ENCODE measurements at places on chromosomes 7 and 10.

GRCh38 chr10:3950676-3951275, 165.8 kb upstream of the KLF6 start:
- DNase-seq, result no peak

DNA sequence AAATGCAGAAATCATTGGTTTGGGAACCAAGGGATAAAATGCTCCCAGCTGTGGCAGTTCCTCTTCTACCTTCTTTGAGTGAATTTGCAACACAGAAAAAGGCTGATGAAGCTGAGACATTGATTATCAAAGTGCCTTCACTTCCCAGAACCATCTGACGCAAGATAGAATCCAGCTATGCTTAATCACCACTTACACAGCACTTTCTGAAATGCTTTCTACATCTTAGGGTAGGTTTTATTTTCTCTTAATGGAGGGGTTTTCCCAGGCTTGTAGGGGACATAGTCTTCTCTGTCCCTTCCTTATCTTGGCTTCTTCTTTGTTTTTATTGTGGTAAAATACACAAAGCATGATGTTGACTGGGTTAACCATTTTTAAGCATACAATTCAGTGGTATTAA, 332.6 kb upstream of the ZNF32 start:
- DNase-seq, result no peak

DNA sequence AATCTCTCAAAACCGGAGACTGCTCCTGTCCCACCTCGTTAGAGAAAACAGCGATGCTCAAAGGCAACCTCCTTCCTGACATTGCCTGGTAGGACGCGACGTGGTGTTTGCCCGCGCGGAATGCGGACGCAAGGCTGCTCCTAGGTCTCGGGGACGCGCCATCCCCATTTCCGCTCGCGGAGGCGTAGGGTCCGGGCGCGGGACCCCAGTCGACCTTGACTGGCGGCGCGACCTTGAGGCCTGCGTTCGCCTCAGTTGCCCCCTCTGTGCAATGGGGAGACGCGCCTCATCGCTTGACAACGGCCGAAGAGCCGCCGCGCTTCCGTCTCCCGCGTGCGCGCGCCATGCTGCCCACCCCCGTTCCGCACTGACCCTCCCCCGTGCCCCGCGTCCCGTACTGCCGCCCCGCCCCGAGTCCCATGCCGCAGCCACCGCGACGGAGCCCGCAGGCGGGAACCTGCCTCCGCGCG, 412 bp upstream of the PPIA start:
- no peak for DNase-seq

DNA sequence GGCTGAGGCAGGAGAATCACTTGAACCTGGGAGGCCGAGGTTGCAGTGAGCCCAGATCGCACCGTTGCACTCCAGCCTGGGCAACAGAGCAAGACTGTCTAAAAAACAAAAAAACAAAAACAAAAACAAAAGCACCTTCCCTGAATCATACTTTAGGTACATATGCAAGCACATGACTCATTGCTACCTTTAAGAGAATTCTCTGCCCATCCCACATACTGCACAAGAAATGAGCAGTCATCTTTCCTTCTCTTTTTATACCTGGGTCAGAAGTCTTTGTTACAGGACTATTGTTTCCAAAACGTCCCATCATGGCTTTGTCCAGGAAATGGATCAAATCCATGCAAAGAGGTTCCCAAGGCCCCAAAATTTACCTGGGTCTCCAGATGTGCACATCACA, 21.5 kb upstream of the AKR1B10 start:
- DNase-seq, result no peak

DNA sequence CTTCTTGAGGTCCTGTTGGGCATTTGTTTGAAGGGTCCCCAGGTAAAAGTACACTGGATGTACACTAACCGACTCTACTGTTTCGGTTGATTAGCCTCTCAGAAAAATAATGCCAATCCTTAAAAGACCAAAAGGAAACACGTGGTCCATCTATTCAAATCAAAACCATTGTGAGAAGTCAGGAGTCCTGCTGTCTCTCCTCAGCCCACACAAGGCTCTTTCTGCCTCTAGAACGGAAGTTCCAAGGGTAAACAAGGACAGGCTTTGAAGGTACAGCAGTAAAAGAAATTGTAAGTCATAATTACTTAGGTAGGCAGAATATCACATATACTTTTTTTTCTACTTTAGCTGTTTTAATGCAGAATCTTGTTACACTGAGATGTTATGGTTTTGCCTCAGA, 71.7 kb upstream of the TPK1 start:
- DNase-seq, result peak; percentile 38

DNA sequence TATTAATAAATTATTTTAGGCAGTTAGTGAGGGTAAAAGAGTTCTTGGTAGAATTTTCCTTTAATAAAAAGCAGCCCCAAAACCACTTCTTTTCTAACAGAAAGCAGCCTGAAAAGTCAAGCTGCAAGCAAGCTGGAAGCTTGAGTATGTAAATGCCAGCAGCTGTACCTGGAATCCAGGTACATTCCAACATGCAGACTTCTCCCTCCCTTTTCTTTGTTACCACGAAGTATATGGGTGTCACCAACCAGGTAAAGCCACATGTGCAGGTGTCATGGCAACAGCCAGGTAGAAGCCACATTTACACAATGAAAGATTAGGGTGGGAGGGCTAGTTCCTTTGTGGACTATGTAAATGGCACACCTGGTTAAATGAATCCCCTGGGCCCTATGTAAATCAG, 114.6 kb downstream of the EPC1 start:
- DNase-seq, result no peak

DNA sequence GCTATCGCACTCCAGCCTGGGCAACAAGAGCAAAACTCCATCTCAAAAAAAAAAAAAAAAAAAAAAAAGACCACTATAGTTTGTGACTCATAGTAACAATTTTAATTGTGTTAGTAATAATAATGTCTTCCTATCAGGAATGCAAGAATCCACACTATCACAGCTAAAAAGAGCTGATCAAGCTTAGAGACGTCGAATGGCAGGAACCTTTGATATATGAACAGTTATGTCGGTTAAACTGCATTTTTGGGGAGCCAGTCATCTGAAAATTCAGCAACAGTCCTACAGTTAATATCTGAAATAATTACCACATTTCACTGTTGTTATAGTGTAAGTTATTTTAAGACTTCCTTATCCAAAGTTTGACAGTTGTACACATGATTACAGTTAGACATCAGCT, 8.8 kb downstream of the PHYH start:
- DNase-seq, result no peak

- DNase-seq, result no peak
Observed at GRCh38 chr10:91642831-91643692, 10.2 kb upstream of the PPP1R3C start.

- DNase-seq, result no peak
Observed at GRCh38 chr7:72307566-72307965, 104.6 kb downstream of the CALN1 start.

DNA sequence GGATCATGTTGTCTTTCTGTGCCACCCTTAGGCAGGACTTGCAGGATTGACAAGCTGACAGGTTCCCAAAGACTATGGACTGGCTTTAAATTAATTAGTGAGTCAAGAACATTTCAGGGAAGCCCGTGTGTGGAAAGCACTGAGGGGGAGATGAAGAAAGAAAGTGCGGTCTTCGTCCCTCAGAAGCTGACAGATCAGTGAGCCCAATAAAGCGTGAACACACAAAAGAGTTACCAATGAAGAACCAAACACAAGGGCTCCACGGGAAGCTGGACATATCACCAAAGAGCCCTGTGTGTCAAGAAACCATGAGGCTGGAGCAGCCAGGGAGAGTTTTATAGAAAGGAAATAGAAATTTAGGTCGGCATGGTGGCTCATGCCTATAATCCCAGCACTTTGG, 725.8 kb downstream of the PARD3 start:
- no peak for DNase-seq

- no peak for DNase-seq
Observed at GRCh38 chr10:115918812-115919211, 354.2 kb downstream of the GFRA1 start.

- DNase-seq, result no peak
Observed at GRCh38 chr10:96374004-96374403, 15.2 kb upstream of the OPALIN start.

- no peak for DNase-seq
Observed at GRCh38 chr10:128186959-128187787, 61.0 kb upstream of the MKI67 start.

GRCh38 chr7:130890176-130891020, 156.4 kb upstream of the KLF14 start:
- no peak for DNase-seq

DNA sequence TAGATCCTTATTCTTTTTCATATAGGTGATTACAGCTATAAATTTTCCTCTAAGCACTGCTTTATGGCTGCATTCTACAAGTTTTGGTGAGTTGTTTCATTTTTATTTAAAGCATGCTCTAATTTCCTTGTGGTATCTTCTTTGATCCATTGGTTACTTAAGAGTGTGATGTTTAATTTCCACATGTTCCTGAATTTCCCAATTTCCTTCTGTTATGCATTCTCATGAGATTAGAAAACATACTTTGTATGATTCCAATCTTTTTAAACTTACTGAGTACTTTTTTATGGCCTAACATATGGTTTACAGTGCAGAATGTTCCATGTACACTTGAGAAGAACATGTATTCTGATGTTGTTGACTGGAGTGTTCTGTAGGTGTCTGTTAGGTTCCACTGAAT, 53.4 kb downstream of the MYL10 start:
- DNase-seq, result no peak

DNA sequence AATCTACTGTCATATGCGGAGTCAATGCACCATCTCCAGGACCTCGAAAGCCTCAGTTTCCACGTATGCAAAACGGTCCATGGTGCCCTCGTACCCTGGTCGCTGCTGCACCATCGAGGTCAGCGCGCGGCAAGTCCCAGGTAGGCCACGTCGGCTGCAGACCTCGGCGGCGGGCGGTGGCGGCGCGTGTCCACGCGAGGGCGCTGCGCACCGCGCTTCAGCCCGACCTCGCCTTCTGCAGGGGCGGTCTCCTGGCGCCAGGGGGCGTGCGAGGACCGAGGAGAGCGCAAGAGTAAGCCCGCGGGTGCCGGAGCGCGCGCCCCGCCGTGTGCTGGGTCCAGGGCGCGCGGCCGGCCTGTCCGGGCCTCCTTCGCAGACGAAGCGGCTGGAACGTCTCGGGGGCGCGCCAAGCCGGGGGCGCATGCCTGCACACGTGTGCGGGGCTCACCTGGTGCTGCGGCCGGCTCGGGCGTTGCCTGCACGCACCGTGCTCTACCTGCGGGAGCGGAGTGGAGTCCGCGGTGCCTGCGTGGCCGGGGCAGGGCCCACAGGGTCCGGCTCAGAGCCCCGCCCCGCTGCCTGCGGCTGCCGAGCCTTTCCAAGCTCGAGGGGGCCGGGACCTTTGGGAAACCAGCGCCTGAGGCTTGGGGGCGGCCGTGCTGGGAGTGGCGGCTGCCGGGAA, 54.0 kb downstream of the GLRX3 start:
- peak; percentile 87 for DNase-seq

- DNase-seq, result no peak
Observed at GRCh38 chr10:120460776-120461175, 3.7 kb downstream of the PLPP4 start.

DNA sequence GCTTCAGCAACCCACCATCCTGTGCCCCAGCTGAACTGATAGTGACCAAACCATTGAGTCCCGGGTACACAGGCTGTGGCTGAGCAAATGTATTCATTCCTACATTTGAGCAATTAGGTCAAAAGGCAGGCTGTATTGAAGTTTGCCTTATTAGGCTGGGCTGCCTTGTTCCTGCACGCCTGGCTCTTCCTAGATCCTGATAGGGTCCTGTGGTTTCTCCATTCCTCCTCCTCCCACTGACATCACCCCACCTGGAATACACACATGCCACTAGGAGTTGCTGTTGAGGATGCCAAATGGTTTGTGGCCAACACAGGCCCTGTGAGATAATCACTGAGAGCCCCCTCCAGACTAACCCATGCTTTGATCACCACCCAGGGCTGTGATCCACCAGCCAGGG, 66.4 kb upstream of the FGFR2 start:
- no peak for DNase-seq

GRCh38 chr7:99030457-99030856, 113.5 kb downstream of the SMURF1 start:
- no peak for DNase-seq

DNA sequence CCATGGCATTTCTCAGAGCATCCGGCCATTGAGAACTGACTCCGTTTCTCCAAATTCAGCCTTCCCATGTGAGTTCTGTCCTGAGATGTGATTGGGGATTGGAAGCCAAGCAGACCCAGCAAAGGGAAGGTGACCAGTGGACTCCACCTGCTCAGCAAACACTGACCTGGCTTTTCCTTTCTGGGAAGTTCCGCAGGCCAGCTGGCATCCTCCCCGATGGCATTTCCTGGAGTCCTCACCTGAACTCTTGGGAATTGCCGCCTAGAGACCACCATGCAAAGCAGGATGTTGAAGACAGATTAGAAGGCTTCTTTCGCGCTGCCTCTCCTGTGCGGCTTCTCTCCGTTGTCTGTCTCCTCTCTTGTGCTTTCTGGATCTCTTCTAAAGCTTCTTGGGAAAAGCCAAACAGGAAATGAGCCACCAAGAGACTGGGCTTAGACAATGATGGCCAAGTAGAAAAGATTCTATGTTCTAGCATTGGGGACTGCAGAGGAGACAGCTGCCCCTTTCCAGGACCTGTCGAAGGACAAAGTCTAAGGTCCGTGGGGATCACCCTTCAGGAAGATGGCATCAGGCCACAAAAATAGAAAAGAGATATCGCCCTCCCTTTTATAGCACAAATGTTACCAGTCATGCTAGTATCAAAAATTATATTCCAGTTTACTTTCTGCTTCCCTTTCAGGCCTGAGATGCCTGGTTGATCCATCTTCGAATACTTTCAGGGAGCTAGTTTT, 103.7 kb upstream of the INSYN2A start:
- no peak for DNase-seq

DNA sequence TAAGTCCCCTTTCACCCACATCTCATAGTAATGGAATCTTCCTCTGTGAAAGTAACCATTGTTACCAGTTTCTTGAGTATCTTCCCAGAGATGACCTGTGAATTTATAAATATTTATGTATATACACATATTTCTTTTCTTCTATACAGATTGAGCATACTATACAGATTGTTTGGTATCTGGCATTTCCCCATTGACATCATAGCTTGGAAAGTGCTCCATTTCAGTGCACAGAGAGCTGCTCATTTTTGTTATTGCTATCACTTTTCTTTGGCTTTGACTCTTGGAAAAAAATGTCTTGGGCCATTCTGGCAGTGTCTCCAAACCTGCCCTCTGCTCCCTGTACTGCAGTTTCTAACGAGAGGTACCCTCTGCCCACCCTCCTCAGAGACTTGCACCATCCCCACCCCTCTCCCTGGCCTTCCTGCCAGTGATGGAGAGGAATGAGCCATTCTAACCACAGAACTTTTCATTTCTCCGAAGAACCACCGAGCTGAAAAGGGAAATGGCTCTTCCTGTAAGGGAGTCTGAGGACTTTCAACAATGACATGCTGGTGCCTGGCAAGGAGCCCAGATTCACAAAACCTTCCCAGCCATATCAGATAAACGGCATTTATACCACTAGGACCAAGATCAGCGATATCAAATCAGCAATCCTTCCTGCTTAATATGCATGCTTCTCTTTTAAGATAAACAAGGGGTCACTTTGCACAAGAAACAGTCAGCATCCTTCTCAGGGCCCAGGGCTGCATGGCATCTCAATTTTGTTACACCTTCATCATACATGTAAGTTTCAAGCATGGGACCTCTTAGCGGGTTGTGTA, 19.7 kb upstream of the CCSER2 start:
- peak; percentile 52 for DNase-seq

Measured in GM12865 (cell line).